ENCODE measurements at places on chromosomes 2 and 18.

GRCh38 chr2:234444893-234445292, 52.0 kb downstream of the ARL4C start:
- DNase-seq, result peak; percentile 80

DNA sequence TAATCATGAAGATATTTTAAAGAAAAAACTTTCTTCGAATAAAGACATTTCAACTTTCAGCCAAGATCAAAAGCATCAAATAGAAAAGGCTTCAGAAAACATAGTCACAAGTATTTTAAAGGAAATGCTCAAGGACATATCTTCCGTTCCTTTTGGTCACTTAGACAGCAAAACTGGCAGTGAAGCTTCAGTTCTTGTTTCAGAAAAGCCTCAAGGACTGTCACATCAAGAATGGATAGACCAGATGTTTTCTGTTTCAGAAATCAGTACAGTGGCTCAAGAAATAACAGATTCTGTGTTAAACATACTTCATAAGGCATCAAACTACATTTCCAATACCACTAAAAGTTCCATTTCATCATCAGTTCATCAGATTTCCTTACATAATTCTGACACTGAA, 51.8 kb downstream of the FSIP2 start:
- DNase-seq, result no peak

DNA sequence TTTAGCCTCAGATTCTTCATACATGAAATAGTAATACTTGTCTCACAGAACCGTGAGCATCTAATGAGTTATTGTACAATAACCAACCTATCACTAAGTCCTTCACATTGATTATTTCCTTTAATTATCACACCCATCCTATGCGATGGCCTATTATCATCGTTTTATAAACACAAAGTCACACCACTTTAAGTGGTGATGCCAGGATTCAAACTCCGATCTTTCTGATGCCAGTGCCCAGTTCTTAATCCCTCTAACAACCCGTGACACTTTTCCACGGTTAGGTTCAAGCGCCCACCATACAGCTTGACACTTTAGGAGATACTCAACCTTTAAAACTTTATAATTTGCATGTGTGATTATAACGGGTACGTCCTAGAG, 523 bp upstream of the ALMS1 start:
- DNase-seq, result no peak

GRCh38 chr2:60595953-60596352, 42.5 kb upstream of the BCL11A start:
- DNase-seq, result no peak

DNA sequence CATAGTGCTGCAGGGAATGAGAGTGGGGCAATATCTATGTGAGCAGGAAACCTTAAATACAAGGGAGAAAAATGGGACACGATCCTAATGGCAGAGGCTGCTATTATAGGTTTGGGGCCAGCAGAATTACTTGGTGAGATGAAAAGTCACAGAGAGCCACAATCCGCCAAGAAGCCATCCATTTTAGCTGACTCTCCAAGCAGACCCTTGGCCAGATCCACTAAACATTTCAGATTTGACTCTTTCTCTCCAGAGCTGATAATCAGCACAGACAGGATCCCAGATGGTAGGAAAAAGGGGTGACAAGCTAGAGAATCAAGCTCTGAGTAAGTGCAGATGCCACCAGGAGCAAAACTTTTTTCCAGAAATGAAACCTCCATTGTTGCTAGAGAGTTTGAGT, 61.5 kb downstream of the MAPK4 start:
- DNase-seq, result no peak

DNA sequence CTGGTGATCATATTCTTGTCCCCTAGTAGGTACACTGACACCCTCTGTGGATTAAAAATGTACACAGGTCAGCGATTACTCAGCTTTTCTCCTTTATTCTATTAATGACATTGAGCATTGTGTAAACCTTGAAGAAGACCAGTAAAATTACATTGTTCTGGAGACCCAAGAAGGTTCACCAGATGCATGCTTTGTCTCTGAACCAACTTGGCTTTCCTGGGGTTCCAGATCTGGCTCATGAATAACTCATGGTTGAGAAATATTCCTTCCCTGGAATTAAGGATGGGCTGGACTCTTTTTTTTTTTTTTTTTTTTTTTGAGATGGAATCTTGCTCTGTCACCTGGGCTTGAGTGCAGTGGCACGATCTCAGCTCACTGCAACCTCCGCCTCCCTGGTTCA, 11.9 kb downstream of the LBH start:
- no peak for DNase-seq

DNA sequence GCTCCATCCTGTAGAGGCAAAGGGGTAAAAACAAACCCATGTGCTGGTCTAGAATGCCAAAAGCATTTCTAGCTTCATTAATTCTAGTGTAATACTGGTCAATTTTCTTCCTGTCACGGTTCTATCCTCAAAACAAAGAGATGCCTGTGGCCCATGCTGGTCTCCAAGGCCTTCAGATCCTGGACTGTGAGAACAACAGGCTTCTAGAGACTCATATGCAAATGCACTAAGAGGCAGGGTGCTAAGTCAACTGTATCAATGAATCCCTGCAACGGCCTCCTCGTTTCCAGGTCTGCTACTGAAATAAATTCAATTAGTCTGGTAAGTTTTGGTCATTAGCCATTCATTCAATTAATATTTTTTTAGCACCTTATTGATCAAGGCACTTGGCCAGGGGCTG, 4.0 kb downstream of the IFT172 start:
- DNase-seq, result no peak

GRCh38 chr2:136437461-136437860, 319.5 kb upstream of the CXCR4 start:
- DNase-seq, result no peak

DNA sequence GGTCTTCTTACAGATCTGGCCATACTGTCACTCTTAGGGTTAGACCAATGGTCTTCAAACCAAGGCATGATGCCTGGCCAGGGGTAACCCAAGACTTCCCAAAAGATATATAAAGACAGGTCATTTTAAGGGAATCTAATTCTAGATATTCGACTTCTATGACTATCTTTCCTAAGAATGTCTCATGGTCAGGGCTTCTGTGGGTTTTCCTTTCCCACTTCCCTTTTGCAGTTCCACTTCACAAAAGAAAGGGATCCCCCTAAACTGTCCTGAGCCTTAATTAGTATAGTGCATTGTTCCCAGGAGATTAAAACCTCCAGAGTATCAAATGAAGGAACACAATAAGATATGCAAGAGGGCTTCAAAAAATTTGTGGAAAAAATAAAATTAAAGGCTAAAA, 223.6 kb upstream of the SIX2 start:
- DNase-seq, result no peak

DNA sequence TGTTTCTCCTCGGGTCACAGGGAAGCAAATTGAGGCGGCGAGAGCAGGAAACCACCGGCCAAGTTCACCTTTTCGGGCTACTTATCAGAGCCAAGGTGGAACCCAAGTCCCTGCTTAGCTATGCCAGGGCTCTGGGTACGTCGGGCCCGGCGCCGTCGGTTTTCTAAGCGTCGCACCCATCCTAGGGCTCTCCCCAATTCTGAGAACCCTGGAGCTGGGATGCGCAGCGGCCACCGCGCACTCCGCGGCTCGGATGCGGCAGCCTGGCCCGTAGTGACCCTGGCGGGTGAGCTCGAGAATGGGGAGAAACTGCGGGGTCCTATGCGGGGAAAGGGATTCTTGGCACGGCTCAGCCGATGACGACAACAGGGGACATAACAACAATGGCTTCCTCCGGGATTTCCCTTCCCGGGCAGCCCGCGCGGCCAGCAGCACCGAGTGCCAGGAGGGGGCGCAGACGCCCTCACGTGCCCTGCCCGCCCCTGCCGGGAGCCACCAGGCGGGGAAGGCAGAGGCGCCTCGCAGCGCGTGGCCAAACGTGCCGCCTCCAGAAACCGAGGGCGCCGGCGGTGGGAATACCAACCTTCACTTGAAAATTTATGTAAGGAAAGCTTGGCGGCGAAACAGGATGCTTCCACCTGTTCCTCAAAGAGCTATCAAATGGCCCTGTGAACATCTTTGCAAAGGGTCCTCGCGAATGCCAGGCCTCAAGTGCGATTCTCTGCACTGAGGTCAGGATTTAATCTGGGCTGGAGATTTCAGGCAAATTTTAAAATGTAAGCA, 2.1 kb upstream of the SLC30A3 start:
- peak; percentile 65 for DNase-seq

- DNase-seq, result peak; percentile 0
Observed at GRCh38 chr2:3001615-3002560, 375.7 kb downstream of the EIPR1 start.

All from adipocyte (in vitro differentiated cells).